Right cardiac atrium (tissue), 5 donors: ENCODE measurements at places on chromosomes 7 and 10. TPM values are rescaled to one million over a fixed set of nuclear protein-coding genes. Genes with fewer than 3 reads are reported as not detected.
A peak's percentile ranks its signal among the peaks of the same experiment; 100 is the strongest.

DNA sequence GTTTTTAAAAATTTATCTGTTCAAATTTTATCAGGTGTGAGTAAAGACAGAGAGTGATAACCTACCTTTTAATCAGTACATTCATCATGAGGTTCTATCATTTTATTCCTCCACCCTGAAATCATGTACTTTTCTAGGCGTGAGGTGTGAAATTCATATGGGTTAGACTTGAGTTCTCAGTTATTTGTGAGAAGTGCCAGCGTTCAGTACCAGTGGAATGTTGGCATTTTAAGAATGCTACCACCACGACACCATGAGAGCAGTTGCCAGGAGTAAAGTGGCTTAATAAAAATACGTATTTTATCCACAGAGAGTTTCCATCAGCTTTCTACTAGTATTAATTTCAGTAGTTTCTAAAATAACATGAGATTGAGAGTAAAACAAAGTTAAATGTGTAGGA is 104.1 kb upstream of the FERD3L start:
- DNase-seq: no peak

DNA sequence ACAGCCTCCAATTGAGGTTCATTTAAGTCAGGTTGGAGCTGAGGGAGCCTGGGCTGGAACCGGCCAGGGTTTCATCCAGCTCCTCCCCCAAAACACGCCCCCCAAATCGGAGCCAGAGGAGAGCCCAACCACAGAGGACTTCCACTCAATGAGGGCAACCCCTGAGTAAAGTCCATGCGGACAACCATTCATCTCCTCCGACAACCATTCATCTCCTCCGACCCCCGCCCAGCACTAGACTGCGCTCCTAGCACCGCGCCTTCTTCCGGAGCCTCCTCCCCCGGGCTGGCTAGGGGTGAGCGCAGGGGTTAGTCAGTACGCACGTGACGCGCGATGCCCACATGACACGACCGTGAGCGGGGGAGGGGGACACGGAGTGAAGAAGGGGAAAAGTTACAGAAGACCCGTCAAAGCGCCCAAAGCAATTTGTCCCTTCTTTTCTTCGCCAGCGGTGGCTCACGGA is 1.4 kb downstream of the MAGI2 start:
- DNase-seq: peak; percentile 95

DNA sequence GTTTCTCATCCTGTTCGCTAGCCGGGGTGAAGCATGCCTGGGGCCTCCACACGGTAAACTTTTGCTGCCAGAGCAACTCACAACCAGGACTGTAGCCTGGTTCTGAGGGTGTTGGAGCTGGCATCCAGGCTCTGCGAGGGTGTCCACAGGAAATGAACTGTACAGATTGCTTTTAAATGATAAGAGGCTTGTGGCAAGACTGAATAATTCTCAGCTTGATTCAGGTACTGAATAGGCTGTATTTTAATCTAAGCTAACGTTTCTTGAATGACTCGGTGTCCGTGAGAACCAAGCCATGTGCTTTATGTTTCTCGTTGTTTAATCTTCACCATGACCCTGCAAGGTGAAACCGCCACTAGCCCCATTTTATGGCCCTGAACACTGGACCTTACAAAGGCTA is 49.3 kb downstream of the EEPD1 start:
- DNase-seq: no peak

DNA sequence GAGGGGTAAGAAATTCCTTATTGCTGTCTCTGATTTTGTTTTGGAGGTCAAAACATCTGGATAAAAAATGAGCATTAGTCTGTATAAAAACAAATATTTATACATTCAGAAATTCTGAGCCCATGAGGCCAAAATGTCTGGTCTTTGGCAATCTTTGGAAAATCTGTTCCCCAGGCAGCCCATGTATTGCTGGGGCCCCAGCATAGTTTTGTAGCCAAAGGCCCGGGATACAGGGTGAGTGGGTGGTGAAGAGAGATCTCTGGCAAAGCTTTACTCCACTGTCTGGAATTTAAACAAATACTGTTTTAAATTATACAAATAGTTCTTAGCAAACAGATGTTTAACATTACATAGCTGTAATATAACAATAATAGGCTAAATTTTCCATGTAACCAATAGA is 134.7 kb upstream of the GALNT17 start:
- no peak for DNase-seq

DNA sequence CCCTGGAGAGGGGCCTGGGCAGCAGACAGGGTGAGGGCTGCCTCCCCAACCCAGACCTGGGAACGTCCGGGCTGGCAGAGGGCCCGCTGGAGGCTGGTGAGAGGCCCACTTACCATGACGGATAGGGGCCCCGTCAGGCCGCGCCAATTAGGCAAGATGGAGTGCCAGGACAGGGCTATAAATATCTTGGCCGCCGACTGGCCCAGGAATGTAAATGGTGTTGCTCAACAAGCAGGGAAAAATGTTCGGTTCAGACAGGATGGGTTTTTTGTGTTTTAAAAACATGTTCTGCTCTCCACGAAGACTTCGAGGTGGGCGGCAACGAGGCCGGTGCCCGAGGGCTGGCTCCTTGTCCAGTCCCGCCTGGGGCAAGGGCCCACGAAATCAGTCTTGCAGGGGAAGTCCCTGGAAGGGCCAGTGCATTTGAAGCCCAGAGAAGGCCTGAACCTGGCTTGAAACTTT is 35.8 kb upstream of the ELN start:
- DNase-seq: peak; percentile 75

DNA sequence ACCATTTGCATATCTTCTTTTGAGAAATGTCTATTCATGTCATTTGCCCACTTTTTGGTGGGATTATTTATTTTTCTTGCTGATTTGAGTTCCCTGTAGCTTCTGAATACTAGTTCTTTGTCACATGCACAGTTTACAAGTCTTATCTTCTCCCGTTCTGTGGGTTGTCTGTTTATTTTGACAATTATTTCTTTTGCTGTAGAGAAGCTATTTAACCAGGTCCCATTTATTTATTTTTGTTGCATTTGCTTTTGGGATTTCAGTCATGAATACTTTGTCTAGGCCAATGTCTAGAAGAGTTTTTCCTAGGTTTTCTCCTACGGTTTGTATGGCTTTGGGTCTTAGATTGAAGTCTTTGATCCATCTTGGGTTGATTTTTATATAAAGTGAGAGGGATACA is 32.9 kb downstream of the GPR22 start:
- DNase-seq: no peak

DNA sequence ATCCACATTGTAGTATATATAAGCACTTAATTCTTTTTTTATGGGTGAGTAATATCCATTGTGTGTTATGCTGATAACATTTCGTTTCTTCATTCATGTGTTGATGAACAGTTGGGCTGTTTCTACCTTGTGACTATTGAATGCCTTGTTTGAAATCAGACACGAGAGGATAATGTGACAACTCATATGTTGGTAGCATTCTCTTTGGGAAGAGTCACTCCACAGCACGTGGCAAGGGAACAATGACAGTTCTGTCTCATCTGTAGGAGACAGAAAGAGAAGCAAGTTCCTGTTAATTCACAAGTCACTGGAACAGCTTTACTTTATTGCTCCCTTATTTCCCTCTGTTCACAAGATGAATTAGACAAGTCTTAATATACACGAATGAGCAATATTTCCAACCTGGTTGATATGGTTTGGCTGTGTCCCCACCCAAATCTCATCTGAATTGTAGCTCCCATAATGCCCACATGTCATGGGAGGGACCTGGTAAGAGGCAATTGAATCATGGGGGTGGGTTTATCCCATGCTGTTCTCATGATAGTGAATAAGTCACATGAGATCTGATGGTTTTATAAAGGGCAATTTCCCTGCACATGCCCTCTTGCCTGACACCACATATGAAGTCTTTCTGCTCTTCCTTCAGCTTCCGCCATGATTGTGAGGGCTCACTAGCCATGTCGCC is 125.3 kb downstream of the SEC23IP start:
- DNase-seq: no peak

DNA sequence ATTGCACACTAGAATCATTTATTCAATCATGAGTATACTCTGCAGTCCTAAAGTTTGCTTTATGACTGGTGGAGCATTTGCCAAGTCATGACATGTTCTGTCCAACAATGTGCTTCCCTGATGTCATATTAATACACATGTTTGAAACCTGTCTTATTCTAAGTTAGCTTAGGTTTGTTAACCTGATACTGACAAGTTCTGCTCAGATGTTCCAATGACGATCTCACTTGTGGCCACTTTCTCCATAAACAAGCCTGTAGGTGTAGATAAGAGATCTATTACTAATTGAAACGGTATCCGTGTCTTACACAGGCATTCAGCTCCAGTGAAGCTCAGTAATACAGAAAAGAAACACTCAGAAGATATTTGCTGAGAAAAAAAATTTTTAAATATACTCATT is 64.9 kb downstream of the GPR37 start:
- DNase-seq: no peak

DNA sequence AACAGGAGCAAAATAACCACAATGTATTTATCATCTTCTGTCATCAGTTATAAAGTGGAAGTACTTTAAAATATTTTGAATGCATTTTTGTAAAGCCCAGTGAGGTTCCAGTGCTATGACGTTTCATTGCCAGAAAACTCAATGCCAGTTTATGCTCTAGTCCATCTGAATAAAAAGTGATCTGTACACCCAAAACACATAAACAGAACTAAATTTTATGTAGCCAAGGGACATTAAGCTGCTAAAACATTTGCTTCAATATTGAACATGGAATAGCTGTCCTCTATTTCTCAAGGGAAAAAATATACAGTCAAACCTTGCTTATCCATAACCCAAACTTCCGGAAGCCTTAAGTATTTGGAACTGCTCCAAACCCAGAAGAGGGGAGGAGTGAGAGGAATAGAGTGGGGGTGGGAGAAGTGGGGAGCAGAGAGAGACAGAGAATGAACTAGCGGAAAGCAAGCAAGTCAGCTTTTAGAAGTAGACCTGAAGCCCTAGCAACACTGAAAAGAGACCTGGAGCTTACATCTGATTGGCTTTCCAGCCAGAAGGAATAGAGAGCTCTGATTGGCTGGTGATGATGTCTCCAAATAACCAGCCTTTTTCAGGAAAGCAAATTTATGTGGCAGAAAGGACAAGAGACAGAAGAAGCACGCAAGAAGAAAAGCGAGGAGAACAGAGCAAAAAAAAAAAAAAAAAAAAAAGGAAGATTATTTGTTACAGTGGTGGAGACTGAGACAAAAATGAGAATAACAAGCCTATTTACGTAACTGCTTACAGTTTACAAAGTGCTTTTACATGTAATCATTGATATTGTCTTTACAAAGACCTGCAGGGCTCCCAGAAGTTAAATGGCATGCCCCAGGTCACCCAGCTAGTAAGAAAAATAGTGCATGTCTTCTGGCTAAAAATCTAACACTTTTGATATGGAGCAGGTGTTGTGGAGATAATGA is 196.0 kb downstream of the RNLS start:
- no peak for DNase-seq

DNA sequence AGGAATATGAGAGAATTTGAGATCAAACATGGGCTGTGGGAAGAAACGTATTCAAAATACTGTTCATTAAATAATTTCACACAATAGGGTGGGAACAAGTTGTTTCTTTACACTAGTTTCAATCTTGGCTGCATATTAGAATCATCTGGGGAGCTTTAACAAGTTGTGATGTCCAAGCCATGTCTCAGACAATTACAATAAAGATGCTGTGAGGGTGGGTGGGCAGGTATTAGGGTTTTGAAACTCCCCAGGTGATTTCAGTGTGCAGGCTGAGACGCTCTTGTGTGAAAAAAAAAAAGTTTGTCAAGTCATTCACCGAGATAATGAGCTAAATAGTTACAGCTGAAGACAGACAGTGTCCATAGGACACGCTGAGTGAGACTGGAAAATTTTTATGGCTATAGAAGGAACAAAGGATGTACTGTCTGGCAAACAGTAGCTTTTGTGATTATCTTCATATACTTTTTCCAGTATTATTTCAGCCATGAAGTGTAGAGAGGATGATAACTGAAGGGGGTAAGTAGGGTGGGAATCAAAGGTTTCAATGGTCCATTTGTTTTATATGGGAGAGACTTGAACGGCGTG is 12.6 kb upstream of the LAMB4 start:
- no peak for DNase-seq

- DNase-seq: no peak
These were observed 111.3 kb upstream of the IGFBP3 start for GRCh38 chr7:46032353-46032752.

DNA sequence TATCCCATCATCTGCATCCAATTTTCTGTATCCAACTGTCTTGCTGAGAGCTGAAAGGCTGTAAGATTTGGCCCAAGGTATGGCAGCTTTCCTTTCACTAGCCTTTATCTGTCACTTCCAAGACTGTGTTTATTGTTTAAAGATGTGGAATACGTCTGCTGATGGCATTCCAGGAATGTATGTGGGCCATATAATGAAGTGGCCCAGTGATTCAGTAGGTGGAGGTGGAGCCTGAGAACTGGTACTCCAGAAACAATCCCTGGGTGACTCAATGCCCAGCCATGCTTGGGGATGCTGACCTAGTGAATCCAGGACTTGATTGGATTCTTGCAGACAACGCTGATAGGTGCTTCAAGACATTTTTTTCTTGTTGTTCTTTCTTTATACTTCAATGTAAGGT is 13.5 kb downstream of the NEUROD6 start:
- no peak for DNase-seq

GRCh38 chr10:52465202-52465601 is 151.1 kb downstream of the DKK1 start:
- DNase-seq: no peak

DNA sequence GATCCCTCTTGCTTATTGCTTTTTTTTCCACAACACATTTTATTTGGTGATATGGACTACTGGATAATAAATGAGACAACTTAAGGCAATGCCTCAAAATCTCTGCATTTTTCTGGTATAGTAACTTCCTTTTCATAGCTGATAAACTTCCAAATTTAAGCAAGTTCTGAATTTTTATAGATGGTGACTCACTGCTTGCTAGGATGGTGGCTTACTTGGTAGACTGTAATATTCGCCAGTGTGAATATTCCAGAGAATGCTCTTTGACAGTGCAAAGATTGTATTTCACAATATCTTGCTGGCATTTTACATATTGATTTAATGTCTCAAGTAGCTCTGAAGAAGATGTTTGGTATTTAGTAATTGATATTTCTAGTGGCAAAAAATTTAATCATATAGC is 472.4 kb downstream of the TFEC start:
- no peak for DNase-seq

GRCh38 chr10:11170574-11170973 is 152.9 kb downstream of the CELF2 start:
- no peak for DNase-seq

GRCh38 chr10:49611166-49611815 is 1.2 kb downstream of the SLC18A3 start:
- DNase-seq: no peak

DNA sequence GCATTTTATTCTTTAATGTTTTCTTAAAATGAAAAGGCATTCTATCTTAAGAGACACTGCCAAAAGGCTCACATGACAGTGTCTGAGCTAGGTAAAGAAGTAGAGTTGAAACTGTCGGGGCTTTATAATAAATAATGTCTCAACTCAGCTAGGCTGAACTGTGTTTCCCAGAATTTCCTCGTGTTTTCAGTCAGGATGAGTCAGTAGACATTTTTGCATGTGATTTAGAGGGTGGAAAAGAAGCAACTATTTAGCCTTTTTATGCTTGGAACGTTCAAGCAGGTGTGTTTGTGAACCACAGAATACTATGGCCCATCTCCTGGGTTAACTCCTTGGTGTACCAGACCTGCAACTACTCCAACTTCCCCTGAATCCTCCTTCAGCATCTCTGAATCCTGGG is 23.4 kb upstream of the LIPA start:
- no peak for DNase-seq

Gene MSMB
- not detected for total RNA-seq

Gene ITGA8
- total RNA-seq: 6.2 TPM

Gene FXYD4
- not detected for total RNA-seq

Gene ING3
- total RNA-seq: 15.4 TPM

Gene GIMAP1
- 4.1 TPM for total RNA-seq

Gene WNT2
- 4.4 TPM for total RNA-seq

Gene TOMM7
- total RNA-seq: 447 TPM

Gene GIMAP7
- 13.7 TPM for total RNA-seq

Gene GSAP
- 10.8 TPM for total RNA-seq

Gene HMX3
- total RNA-seq: not detected
